ENCODE measurements at places on chromosomes 4 and X.

GRCh38 chrX:1442016-1442665, 10.6 kb downstream of the ASMTL start:
- DNase-seq = no peak

DNA sequence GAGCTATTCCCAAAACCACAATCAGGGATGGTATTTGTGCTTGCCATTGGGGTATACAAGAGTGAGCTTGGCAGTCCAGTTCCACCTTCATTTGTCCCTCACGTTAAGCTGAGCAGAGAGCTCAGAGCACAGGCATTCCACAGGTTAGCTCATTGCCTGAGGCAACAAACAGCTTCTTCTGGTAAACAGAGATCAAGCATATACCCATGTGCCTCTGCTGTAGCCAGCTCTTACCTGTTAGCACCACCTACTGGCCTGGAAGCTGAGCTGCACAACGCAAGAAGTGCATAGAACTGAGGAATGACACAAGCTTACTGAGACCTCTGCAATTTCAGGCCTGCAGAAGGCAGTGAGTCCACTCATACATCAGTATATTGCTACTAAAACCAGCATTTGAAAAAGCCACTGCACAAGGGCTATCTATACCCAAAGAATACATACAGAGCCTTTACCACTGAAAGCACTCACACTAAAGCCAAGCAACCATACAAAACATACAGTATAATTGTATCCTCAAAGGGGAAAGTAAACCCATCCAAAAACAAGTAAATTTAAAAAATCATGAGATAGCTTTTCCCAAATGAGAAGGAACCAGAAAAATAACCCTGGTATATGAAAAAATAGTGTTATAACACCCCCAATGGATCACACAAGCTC, 258.3 kb upstream of the GABRA2 start:
- peak; percentile 15 for DNase-seq

DNA sequence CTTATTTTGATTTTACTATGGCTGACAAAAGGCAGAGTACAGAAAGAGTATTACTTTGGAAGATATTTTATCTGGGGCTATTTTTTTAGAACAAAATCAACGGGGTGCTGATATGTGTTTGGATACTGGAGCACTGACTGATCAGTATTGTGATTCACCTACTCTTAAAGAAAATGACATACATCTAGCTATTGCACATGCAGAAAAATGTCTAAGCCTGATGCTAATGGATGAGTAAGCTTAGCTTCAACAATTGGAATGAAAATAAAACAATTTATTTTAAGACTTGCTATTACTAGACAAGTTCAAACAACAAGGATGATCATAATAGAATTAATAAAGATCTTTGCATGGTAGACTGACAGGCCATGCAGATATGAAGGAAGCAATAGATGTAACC, 262.0 kb downstream of the PPP1R2C start:
- DNase-seq = no peak

- DNase-seq = no peak
These were observed 114.0 kb downstream of the EFNB1 start for GRCh38 chrX:68942840-68943239.

GRCh38 chr4:32148111-32148666, 1428.0 kb downstream of the PCDH7 start:
- no peak for DNase-seq

All from ELR (cell line).